Adrenal gland (tissue), 19 donors: ENCODE measurements at places on chromosomes 7 and 10. TPM values are rescaled to one million over a fixed set of nuclear protein-coding genes. Genes with fewer than 3 reads are reported as not detected.

PPP2R2D gene
- total RNA-seq, result 64.4 TPM

GJD4 gene
- not detected for total RNA-seq

PARG gene
- 23.5 TPM for total RNA-seq

STEAP1B gene
- 1.1 TPM for total RNA-seq

GRM3 gene
- total RNA-seq, result 3.6 TPM

COL13A1 gene
- 2.1 TPM for total RNA-seq

DBF4 gene
- total RNA-seq, result 5.0 TPM

FOXI2 gene
- total RNA-seq, result not detected

KIF11 gene
- 0.84 TPM for total RNA-seq

ADCY1 gene
- total RNA-seq, result 9.1 TPM

GRCh38 chr7:5661942-5662341 is 119.5 kb downstream of the RNF216 start:
- no peak for DNase-seq

DNA sequence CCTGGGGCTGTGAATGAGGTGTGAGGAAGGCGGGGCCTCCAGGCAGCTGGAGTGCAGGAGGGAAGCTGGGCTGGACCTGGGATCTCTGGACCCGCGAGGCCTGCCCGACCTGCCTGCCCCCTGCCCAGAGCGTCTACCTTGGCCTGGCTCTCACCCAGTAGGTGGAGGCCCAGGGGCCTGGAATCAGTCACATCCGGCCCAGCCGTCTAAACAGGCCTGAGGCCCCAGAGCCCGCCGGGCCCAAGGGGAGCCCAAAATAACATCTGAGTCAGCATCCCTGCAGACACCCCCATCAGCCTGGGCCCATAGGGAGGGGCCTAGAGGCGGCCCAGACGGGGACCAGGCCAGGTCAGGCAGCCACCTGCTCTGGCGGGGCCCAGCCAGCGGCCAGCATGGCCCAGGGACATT is 15.1 kb upstream of the ELN start:
- DNase-seq, result no peak

GRCh38 chr10:79430325-79430905 is 15.0 kb downstream of the ZCCHC24 start:
- no peak for DNase-seq

DNA sequence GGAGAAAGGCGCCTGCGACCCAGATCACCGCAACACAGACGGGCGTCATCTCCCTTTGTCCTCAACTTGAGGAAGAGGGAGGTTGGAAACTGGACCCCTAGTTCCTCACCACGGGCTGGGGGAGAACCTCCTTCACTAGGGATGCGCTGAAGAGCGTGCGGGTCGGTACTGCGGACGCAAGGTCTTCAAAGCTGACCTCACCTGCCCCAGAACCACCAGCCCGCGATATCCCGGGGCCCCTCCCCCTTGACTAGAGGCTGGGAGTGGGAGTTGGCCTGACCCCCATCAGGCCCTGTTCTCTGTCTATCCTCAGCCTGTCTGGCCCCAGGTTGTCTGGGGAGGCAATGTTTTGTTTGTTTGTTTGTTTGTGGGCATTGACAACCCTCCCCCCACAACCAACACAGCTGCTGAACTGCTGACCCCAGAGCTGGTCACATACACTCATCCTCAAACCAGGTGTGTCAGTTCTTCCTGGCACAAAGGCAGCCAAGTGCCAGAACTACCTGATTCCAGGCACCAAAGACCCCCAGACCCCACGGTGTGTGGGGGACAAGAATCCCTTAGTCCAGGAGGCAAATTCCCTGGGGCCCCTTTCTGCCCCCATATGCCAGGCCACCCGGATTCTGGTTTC is 2.9 kb downstream of the NPM3 start:
- no peak for DNase-seq

- no peak for DNase-seq
Measured at GRCh38 chr10:111986079-111986478, 197.5 kb downstream of the GPAM start.

GRCh38 chr7:44063547-44063893 is 1.8 kb downstream of the PGAM2 start:
- DNase-seq, result peak; percentile 15

GRCh38 chr10:3827266-3827665 is 42.3 kb upstream of the KLF6 start:
- no peak for DNase-seq

- DNase-seq, result peak; percentile 78
Measured at GRCh38 chr7:36037121-36037662, 115.9 kb upstream of the EEPD1 start.

- peak; percentile 95 for DNase-seq
Measured at GRCh38 chr10:97072851-97073665, 112.7 kb downstream of the SLIT1 start.

- DNase-seq, result no peak
Measured at GRCh38 chr10:48542471-48543181, 62.2 kb downstream of the ARHGAP22 start.

DNA sequence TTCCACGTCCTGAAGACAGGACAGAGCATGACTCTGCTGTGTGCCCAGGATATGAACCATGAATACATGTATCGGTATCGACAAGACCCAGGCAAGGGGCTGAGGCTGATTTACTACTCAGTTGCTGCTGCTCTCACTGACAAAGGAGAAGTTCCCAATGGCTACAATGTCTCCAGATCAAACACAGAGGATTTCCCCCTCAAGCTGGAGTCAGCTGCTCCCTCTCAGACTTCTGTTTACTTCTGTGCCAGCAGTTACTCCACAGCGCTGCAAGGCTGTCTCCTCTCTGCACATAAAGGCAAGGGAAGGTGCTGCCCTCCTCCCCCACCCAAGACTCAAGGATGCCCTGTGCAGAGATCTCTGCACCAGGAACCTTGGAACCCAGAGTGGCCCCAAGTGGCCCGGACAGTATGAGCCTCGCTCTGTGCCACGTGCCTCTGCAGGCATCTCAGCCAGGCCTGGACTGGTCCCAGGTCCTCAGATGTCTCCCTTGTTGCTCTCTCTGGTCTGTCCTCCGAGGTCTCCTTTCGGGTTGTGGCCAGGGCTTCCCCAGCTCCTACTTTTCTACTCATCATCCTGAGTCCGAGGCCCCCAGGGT is 230.3 kb upstream of the PRSS58 start:
- DNase-seq, result no peak

DNA sequence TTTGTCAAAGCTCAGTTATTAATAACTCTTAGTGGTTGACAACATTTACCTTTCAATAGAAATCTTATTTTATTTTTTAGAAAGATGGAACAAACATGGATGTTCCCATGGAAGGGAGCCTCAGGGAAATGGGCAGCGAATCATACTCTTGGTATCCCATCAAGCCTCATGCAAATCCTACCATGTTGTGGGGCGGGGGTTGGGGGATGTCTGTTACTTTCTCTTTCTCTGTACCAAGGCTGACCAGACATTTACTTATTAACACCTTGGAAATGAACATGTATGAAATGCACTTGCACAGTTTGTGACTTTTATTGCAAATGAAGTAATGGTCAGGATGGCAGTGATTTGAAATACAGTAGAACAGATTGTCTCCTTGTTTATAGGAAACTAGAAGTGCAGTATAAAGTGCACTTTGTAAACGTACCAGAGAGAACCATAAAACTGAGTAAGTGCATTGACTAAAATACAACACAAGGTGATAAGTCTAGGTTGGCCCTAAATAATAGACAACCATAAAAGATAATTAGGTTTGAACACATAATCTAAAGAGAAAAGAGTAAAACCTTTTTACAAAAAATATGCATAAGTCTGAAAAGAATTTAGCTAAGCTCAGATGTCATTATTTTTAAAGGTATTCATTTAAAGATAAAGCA is 32.4 kb downstream of the SEMA3D start:
- DNase-seq, result no peak

DNA sequence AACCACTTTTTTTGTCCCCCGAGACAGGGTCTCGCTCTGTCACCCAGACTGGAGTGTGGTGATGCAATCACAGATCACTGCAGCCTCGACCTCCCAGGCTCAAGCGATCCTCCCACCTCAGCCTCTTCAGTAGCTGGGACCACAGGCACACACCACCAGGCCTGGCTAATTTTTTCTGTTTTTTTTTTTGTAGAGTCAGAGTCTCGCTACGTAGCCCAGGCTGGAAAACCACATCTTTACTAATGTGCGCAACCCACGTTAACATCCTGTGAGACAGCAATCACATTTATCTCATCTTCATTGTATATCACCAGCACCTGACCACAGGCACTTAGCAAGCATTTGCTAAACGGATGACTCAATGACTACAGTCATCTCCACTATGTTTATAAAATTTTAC is 77.8 kb upstream of the ATP6V0A4 start:
- peak; percentile 40 for DNase-seq

DNA sequence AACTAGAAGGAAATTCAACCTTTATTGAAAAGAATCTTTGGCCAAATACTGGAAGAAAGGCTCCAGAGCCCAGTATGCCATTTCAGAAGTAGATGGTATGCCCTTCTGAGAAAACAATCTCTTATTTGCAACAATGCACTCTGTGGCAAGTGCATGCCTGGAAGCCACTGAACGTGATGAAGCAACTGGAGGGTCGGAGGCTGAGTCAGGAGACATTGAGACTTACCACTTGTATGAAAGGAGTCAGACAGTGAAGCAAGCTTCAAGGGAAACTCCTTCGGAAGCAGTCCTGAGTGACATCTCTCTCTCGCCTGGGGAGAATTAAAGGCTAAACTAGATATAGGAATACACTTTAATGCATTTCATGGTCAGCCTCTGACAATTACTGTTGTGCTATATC is 353.7 kb downstream of the NRG3 start:
- no peak for DNase-seq

DNA sequence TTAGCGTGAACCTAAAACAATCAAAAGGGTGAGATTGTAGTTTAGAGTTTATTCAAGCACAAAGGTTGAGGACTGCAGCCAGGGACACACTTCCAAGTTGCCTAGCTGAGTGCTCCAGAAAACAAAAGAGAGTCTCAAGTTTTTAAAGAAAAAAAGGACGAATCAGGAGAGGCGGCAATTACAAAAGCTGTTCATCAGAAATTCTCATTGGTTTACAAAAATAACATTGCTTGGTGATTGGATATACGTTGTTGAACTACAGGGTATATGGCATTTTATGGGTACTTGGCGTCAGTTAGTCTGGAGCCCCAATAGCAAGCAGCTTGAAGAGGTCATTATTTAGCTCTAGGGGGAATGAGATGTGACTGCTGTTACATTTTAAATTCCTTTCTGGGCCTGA is 11.5 kb downstream of the ZNF438 start:
- no peak for DNase-seq

- DNase-seq, result no peak
Measured at GRCh38 chr10:112914288-112914952, 35.6 kb upstream of the TCF7L2 start.

DNA sequence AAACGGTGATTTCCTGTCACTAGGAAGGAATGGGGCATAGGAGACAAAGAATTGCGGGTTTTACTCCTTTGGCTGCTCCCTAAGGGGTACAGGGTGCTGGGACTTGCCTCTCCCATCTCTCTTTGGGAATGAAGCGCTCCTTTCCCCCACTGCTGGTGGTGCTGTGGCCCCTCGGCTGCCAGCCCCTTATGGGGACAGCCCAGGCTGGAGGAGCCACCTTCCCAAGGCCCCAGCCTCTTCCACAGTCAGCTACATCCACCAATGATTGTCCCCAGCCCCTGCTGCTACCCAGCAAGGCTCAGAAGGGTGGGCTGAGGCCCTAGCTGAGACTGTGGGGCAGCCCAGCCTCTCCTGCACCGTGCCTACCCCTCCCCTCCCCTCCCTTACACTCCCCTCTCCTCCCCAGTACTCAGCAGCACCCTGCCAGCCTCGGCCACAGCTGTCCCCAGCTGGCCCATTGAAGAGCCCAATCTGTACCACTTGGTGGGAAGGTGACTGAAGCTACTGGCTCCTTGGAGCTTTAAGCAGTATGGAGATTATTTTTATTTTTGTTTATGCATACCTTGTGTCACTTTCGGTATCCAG is 19.0 kb downstream of the PRKAG2 start:
- no peak for DNase-seq

- no peak for DNase-seq
Measured at GRCh38 chr10:97515271-97515978, 16.7 kb downstream of the UBTD1 start.

DNA sequence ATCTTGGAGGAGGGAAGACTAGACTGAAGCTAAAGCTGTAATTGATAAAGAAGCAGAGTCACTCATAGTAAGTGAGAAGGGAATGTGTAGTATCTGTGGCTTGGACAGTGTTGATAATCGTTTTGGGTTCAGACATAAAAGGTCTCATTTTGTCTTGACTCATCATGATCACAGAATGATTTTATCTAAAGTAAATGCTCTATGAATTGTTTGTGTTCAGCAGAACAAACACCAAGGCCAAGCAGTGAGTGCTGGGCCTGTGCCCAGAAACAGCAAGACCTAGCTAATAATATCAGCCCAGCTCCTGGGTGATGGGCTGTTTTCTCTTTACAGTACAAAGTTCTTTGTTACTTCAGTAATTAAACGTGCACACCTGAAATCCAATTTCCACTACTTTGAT is 26.7 kb upstream of the CD36 start:
- DNase-seq, result peak; percentile 83

DNA sequence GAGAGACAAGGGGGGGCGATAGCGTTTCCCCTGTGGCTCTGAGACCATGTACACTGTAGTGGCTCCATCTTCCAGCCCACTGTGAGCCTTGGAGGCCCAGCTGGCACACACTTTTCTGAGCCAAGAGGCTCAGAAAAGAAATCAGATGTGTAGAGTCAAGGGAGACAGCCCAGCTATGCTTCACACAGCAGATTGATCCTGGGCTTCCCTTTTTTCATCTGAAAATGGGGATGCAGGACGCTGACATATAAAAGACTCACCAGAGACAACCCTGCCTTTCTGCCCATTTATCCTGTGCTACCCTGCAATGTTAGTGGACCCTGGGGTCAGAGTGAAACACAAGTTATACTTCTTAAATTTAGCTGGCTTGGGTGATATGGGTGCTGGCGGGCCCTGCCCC is 14.3 kb downstream of the TMEM273 start:
- DNase-seq, result no peak

- DNase-seq, result no peak
Measured at GRCh38 chr10:120614680-120615079, 157.7 kb downstream of the PLPP4 start.
